ENCODE measurements at places on chromosomes 2 and 18. TPM values are rescaled to one million over a fixed set of nuclear protein-coding genes. Genes with fewer than 3 reads are reported as not detected.

NEMP2 gene
- 0.20 TPM for total RNA-seq

MAL gene
- 4.9 TPM for total RNA-seq

DNA sequence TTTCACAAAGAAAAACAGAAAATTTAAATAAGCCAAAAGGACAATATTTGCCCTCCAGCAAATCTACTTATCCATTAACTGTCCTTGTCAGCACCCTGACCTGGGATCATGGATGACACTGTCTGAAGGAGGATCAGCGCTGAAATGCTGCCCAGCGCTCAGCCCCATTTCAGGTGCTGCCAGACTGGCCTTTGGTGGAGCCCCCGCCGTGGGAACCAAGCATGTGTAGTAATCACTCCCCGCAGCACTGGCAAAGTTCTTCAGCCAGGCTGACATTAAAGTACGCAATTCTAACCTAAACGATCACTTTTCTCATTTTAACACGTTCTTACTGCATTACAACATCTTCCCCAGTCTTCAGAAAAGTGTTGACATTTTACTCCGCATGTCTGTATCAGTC lies 108.6 kb upstream of the GPC1 start:
- H3K36me3 ChIP-seq = no peaks in the 10 kb centered on the region
- H3K4me1 ChIP-seq = no peaks in the 10 kb centered on the region
- no peak overlapping the region for H3K4me3 ChIP-seq
- H3K27me3 ChIP-seq = no peaks in the 10 kb centered on the region

DNA sequence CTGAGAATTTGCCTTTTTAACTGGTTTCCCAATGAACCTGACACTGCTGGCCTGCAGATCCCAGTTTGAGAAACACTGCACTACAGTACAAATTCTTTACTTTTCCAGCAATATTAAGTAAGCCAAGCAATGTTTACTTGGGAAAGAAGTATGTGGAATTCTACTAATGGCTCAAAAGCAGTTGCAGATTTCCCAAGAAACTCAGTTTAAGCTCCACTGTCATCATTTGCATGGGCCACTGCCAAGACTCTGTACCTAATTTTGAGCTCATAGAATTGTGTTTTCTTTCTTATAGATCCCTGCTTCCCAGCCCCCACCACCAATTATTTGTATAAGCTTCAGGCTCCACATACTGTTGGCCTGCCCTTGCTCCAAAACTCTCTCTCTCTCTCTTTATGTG lies 676.1 kb downstream of the RNF144A start:
- H3K4me1 ChIP-seq = no peaks in the 10 kb centered on the region
- H3K36me3 ChIP-seq = no peaks in the 10 kb centered on the region
- H3K4me3 ChIP-seq = no peak overlapping the region
- H3K27me3 ChIP-seq = no peaks in the 10 kb centered on the region
- no peak for DNase-seq

- no peak overlapping the region for H3K27ac ChIP-seq
- no peaks in the 10 kb centered on the region for H3K4me1 ChIP-seq
- H3K27me3 ChIP-seq = no peaks in the 10 kb centered on the region
- no peaks in the 10 kb centered on the region for H3K36me3 ChIP-seq
- H3K4me3 ChIP-seq = no peak overlapping the region
Observed at GRCh38 chr2:31032475-31032874, 105.8 kb downstream of the GALNT14 start.

DNA sequence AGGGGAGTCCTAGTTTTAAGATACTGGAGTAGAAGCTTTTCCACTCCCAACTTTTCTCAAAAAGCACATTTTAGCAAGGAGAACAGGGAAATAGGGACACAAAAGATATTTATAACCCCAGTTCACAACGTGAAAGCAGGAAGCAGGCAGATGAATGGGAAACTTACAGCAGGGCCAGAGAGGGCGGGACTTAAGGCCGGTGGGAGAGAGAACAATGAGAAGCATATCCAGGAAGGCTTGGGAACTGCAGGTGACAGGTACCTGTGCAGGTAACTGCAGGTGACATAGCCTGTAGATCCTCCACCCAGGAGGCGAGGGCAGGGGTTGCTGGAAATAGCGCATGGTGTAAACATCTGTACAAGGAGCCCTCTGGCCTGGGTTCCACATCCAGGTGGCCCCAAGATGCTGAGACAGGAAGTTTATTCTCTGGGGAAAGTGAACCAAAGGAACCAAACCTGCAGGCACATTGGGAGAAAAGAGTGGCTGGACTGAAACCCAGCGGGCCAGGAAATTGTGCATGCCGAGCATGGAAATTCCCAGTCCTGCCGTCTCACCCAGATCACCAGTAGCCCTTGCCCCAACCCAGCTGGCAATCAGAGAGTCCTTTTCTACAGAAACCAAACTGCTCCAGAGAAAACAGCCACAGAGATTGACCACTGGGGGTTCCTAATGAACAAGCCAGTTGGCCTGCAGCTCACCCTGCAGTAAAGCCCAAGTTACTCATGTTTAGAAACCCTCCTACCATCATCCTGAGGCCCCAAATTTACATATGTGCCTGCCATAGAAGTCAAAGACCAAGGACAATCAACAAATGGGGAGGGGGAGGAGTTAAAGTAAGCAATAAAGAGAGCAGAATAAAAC lies 24.3 kb upstream of the COL6A3 start:
- H3K4me1 ChIP-seq = peaks cover 27% of the 10 kb centered on the region
- no peak overlapping the region for H3K4me3 ChIP-seq
- H3K36me3 ChIP-seq = no peaks in the 10 kb centered on the region
- peak; percentile 55 for DNase-seq
- no peaks in the 10 kb centered on the region for H3K27me3 ChIP-seq
- H3K27ac ChIP-seq = no peak overlapping the region
